GM12892 (cell line): ENCODE measurements at places on chromosomes 16 and 17.

- DNase-seq = no peak
Measured at GRCh38 chr17:29723278-29724047, 100.8 kb upstream of the CORO6 start.

GRCh38 chr16:52597772-52598483 lies 51.0 kb upstream of the TOX3 start:
- DNase-seq = no peak

GRCh38 chr17:29158096-29158487 lies 22.1 kb downstream of the MYO18A start:
- no peak for DNase-seq

GRCh38 chr16:49311823-49312222 lies 30.2 kb upstream of the CBLN1 start:
- no peak for DNase-seq

- no peak for DNase-seq
Measured at GRCh38 chr16:54280751-54281150, 5.8 kb downstream of the IRX3 start.

- no peak for DNase-seq
Measured at GRCh38 chr17:3924512-3925350, 8.5 kb upstream of the P2RX1 start.

DNA sequence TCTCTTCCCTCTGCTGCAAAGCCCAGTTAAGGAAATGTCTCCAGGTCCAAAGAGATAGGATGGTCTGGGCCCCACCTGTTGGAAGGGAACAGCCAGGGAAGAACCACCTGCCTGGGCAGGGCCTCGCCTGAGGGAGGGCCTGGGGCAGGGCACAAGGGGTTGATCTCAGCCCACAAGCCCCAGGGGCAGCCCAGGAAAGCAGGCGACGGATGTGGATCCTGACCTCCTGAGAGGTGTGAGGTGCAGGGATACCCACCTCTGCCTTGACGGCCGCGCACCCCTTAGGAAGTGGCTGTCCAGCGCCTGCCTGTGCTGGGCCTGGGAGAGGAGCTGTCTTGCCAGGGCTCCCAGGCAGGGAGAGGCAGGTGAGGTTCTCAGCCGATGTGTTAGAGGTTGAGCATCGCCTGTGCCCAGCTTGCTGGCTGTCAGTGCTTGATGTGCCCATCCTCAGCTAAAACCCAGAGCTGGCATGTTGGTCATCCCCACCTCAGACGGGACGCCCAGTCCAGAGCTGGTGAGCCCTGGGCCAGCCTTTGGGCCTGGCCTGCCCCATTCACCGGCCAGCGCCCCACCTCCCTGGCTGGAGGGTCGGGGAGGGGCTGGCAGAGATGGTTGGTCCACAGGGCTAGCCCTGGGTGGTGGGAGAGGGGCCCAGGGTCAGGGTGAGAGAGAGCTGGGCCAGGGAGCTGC lies 434 bp downstream of the CEMP1 start:
- DNase-seq = no peak
